ENCODE measurements at places on chromosomes 4 and X.
A peak's percentile ranks its signal among the peaks of the same experiment; 100 is the strongest.

- DNase-seq: no peak
Observed at GRCh38 chr4:66351761-66352160, 681.5 kb upstream of the EPHA5 start.

GRCh38 chr4:158496030-158496741 is 25.5 kb upstream of the RXFP1 start:
- DNase-seq: no peak

- DNase-seq: no peak
Observed at GRCh38 chr4:155496294-155496626, 119.5 kb upstream of the MAP9 start.

DNA sequence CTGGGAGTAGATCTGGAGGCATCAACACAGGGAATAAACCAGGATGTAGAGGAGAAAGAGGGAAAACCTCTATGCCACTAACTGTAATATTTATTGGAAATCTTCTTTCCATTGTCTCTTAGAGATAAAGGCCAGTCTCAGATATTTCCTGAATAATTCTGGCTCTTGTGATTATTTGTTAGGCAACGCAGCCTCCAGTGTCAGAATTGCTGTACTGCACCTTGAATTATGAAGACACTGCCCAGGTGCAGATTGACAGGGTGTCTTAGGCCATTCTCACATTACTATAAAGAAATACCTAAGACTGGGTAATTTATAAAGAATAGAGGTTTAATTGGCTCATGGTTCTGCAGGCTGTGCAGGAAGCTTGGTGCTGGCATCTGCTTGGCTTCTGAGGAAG is 100.7 kb upstream of the ZDHHC15 start:
- no peak for DNase-seq

DNA sequence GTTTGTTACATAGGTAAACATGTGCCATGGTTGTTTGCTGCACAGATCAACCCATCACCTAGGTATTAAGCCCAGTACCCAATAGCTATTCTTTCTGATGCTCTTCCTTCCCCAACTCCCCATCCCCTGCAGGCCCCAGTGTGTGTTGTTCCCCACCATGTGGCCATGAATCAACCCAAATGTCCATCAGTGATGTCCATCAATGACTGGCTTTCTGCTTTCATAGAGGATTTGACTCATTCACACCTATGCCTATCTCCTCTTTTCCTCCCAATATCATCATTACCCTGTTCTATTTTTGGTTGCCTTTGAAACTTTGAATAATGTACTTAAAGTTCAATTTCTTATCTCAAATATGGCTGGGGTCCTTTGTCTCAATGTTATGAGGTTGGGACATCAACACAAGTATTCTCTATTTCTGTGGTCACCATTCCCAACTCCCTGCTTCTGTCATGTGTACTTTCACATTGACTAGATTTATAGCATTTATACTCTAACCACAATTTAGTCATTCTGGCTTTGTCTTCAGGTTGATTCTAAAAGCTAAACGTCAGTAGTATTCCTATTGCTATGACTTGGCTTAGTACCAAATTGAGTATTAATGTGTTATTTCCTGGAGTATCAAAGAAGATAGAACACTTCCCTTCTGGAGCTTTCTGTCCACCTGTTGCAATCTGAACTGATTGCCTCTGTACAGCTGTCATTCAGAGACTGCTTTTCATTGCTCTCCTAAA is 107.2 kb downstream of the TAB3 start:
- DNase-seq: no peak

DNA sequence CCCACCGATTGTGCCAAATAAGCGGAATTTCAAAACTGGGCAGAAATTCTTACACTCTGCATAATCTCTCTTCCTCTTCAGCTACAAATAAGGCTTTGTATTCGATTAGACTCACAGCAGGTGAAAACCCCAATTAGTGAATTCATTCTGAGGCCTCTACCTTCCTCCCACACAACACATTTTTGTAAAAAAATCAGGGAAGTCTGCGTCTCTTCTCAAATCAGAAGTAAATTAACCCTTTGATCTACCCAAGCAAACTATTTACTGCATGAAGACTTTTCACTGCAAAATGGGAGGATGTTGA is 200.6 kb upstream of the FTHL17 start:
- no peak for DNase-seq

GRCh38 chr4:663438-664428 is 10.3 kb downstream of the ATP5ME start:
- DNase-seq: peak; percentile 50

GRCh38 chrX:40100141-40100536 is 2.4 kb upstream of the BCOR start:
- no peak for DNase-seq

DNA sequence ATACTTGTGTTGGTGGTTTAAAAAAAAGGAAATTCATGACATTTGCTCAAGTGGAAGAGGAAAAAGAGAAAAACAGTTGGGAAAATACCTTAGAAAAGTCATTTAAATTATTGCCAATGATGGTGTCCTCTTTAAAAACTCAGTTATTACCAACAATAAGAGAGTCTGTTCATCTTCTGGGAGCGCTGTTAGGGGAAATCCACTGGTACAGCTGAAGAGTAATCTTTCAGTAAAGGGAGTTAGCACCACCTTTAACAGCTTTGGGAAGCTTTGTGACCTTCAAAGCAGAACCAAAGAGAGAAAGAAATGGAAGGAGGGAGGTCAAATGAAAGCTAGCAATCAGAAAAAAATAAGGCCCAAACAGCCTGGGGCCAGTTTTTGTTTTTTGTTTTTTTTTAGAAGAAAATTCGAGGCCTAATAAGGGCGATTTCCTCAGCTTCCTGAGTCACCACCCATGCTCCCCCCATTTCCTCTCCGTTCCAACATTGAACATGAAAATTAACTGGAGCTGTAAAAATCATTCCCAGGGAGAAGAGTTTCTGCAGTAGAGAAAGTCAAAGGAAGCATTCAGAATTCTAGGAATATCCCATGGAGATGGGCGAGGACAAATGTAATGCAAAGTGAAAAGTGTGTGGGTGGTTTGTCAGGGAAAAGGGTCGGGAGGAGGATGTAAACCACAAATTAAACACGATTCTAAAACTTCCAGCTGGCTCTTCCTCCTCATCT is 115.1 kb downstream of the SH3KBP1 start:
- no peak for DNase-seq

GRCh38 chrX:11137543-11138139 is 26.5 kb downstream of the HCCS start:
- DNase-seq: no peak

- no peak for DNase-seq
Observed at GRCh38 chr4:109440948-109441347, 7.3 kb downstream of the SEC24B start.

Measured in stimulated activated CD8-positive, alpha-beta memory T cell treated with anti-CD3 and anti-CD28 coated beads, Interleukin-4, amount 100 ng/mL, for 1 hour (primary cell).